ENCODE measurements at places on chromosomes 7 and 10.

GRCh38 chr10:44206127-44206818, 178.6 kb downstream of the CXCL12 start:
- no peak for DNase-seq

- no peak for DNase-seq
Observed at GRCh38 chr7:49010717-49011116, 86.4 kb downstream of the CDC14C start.

DNA sequence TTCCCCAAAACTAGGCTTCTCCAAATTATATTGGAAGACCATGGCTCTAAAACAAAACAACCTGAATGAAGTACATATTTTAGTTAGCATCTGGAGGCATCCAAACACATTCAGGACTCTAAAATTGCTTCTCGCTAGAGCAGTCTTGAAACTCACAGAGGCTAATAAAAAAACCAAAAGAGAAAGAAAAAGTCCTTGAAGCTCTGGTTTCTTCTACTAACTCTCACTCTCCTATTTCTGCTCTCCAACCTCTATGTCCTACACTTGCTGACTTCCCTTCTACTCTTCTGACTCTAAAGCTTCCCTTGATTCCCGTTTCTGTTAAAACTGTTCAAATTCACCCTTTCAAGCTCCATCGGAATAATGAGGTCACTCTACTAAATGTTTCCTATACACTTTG, 370.7 kb upstream of the HPS1 start:
- no peak for DNase-seq

GRCh38 chr7:159097661-159098423, 46.8 kb downstream of the VIPR2 start:
- DNase-seq, result no peak

DNA sequence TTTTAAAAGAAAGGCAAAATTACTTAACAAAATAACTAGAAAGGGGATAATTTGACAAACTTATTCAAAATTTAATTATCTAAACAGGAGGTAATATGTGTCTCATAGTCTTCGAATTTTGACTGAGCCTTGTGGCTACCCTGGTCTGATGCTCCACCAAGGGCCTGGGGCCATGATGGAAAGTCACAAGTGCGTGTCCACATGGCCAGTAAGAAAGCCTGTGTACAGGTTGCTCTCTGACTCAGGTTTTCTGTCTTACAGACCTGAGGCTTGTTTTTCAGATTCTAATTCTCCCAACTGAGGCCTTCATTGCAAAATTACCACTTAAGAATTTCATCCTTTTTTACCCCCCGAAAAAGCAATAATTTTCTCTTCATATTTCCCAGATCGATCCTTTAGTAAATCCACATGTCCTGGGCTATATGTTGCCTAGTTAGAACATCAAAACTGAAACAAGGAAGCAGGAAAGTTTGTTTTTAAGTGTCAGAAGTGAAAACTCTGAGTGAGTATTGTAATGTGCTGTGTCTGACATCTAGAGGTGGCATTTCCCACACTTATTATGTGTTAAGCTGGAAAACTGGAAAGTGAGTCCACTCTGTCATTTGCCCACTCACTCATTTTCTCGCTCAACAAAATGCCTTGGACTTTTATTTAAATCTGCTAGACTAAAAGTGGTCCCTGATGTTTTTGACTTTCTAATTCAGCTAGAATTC, 10.0 kb downstream of the CYP3A43 start:
- no peak for DNase-seq

DNA sequence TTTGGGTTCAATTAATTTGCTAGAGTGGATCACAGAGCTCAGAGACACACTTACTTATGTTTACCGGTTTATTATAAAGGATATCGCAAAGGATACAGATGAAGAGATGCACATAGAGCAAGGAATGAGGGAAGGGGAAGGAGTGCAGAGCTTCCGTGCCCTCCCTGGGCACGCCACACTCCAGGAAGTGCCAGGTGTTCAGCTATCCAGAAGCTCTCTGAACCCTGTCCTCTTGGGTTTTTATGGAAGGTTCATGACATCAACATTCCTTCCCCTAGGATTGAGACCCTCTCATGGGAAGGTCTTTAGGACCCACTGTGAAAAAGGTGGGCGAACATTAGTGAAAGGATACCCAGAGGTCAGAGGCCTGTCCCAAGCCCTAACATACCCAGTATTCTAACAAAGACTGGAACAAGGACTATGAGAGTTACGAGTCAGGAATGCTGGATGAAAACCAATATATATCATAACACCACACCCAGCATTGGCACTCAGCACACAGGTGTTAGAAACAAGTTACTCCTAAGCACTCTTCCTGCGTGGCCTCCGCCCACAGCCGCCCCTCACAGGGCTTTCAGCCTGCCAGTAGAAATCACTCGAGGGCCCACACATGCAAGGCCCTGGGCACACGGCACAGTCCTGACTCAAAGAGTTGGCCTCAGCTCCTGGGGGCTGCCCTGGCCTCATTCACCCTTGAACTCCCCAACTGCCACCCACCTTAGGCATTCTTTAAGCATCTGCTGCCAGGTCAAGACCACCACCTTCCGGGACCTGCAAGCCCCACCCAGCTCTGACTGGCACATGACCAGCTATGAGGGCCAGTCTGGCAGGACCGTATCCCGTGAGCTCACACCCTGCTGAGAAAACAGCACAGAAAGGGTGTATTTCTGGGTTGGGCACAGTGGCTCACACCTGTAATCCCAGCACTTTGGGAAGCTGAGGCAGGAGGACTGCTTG, 5.6 kb upstream of the AIFM2 start:
- no peak for DNase-seq

Measured in NCI-H2171 treated with DMSO at 0.1 percent for 48 hours (cell line).